Testis (tissue), 5 donors: ENCODE measurements at places on chromosomes 16 and 17.
A peak's percentile ranks its signal among the peaks of the same experiment; 100 is the strongest.

GRCh38 chr16:51666821-51667220, 515.8 kb upstream of the SALL1 start:
- DNase-seq, result no peak

- no peak for DNase-seq
Observed at GRCh38 chr17:77459018-77459755, 318.4 kb downstream of the SEC14L1 start.

DNA sequence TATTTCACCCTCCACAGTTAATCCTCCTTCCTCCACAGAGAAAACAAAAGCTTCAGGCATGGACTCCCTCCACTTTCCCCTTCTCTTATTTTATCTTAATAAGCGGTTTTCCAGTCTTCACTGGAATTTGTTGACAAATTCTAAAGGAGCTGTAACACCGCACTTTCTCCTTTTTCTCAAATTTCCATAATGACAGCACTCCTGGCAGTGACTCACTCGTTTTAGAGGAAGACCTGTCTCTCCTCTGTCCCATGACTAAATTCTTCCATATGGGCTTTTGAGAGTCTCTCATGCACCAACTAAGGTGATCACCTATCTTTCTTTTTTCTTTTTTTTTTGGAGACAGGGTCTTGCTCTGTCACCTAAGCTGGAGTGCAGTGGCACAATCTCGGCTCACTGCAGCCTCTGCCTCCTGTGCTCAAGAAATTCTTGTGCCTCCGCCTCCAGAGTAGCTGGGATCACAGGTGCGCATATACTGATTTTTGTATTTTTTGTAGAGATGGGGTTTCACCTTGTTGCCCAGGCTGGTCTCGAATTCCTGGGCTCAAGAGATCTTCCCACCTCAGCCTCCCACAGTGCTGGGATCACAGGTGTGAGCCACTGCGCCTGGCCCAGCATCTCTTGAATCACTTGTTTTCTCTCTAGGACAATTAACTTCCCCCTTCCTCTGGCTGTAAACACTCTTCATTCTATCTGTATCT, 7.7 kb downstream of the ITGAM start:
- no peak for DNase-seq

- DNase-seq, result no peak
Observed at GRCh38 chr16:80827007-80827406, 22.6 kb upstream of the CDYL2 start.

- DNase-seq, result peak; percentile 26
Observed at GRCh38 chr16:75087375-75087979, 29.1 kb downstream of the LDHD start.

DNA sequence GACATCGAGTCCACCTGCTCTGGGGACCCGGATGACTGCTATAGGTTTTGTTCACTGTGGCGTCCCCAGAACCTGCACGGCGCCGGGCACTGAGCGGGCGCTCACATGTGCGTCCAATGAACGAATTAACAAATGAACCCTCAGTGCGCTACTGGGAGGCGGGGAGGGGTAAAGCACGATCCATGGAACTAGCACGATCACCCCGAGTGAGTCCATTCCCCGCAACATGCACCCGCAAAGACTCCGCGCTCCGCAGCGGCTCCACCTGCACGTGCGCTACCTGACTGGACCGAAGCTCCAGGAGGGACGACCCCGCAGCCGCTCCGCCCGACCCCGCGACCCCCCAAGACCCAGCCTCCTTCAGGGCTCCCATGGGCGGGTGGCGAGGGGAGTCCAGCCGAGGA, 491 bp downstream of the TRAP1 start:
- DNase-seq, result peak; percentile 38

DNA sequence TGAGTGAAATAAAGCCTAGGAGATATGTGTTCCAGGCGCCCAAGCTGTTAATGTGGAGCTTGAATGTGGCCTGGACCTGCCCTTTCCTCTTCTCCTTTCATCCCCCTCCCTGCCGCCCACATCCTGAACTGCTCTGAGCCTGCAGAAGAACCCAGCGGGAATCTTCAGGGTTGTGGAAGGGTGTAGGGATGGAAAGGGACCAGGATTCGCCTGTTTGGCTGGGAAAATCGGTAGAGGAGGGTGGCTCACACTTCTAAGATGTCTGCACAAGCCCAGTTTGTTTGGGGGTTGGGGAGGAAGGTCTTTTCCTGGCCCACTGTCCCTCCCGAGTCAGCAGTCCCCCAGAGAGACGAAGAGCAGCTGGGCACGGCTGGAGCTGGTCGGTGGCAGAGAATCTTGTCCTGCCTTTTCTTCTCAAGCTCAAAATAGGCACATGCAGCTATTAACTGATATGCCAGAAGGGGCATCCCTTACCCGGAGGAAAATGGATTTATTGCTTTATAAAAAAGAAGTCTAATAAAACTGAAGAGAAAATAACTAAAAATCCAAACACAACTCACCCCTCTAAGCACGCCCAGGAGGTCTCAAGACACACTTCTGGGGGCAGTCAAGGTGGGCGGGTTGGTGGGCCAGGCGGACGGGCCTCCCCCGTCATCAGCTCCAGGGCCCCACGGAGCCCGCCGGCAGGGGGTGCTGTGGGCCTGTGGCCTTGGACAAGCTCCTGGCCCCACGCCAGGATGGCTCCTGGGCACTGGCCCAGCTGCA, 11.5 kb upstream of the PITPNA start:
- peak; percentile 87 for DNase-seq

- DNase-seq, result no peak
Observed at GRCh38 chr16:66590322-66590721, 11.1 kb downstream of the CMTM2 start.

DNA sequence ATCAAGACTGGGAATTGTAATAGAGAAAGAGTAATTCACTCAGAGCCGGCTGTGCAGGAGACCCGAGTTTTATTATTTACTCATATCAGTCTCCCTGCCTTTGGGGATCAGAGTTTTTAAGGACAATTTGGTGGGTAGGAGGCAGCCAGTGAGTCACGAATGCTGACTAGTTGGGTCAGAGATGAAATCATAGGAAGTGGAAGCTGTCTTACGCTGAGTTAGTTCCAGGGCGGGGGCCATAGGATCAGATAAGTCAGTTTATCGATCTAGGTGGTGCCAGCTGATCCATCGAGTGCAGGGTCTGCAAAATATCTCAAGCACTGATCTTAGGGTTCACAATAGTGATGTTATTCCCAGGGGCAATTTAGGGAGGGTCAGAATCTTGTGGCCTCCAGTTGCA, 20.2 kb upstream of the GUCY2D start:
- no peak for DNase-seq

DNA sequence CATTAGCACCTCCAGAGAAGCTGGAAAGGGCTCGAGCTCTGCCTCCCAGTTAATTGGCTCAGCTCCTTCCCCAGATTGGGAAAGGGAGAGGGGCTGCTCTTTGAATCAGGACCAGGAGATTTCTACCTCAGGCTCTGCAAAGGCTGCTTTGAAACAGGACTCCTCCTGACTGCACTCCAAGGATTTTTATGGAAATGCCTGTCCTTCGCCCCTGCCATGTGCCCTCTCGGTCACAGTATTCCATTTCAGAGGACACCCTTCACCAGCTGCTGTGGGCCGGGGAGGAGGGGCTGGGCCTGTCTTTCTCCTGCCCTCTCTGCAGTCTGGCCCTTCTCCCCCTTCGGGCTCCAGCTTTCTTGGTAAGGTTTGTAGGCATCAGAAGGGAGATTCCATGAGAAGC, 13.6 kb downstream of the MRM1 start:
- no peak for DNase-seq

DNA sequence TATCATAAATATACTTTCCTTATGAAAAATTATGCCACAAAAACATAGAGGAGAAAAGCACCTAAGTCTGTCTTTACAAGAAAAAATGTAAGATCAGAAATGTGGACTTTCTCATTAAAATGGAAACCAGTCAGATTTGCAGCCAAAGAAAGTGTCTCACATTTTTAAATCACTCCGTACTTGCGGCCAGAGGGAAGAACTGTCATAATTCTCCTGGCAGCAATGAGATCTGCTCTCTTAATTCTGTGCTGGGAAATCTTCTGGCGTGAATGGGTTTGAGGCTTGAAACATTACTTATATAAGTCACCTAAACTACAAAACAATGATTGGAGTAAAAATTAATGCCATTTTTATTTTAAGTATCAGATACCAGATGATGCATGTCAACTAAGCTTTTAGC, 10.7 kb downstream of the C16orf95 start:
- no peak for DNase-seq

DNA sequence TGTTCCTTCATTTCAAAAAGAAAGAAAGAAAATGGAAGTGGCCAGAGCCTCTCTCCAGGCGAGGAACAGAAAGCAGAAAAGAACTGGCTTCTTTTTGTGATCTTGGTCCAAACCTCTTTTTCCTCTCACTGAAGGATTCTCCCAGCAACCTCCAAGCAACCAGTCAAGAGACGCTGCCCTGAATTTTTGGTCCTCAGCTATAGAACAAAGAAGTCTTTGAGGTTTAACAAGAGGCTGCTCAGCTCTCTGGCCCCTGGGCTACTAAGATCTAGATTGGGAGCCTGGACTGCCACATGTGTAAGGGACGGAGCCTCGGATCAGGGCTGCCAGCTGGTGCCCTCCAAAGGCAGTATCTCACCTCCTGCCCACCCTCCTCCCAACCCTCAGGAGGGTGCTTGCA, 62.6 kb downstream of the AXIN2 start:
- DNase-seq, result no peak

DNA sequence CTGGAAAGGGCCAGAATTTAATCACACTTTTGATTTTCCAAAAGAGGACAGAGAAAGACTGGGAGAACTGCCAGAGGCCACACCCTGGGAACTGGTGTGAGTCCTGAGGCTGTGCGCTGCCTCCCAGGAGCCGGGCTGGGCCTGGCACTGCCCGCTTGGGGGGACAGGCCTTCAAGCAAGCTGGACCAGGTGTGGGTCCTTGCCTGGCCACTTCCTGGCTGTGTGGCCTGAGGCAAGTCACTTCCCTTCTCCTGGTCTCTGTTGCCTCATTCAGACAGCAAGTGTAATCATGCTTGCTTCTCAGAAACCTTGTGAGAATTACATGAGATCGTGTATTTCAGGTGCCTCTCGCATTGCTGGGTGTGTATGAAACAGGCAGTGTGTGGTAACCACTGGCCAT, 143.0 kb downstream of the SNX29 start:
- DNase-seq, result peak; percentile 59

DNA sequence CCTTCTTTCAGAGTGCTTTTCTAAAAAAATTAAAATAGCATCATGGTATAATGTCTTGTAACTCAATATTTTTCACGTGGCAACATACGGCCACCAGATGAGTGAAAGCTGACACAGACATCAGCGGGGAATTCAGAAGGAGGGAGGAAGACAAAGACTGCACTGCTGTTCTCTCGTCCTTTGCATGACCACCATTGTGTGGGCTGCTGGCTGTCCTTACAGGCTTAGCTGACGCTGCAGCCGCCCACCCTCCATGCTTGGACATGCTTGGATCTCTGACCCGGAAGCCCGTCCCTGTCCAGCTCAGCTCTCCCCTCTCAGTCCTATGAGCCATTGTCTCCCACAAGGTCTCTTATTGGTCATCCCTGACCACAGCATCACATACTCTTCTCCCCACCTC, 11.4 kb upstream of the MLYCD start:
- no peak for DNase-seq

- no peak for DNase-seq
Observed at GRCh38 chr17:44444735-44445105, 55.3 kb upstream of the ITGA2B start.

- DNase-seq, result no peak
Observed at GRCh38 chr16:73056921-73057290, 9.0 kb upstream of the ZFHX3 start.

DNA sequence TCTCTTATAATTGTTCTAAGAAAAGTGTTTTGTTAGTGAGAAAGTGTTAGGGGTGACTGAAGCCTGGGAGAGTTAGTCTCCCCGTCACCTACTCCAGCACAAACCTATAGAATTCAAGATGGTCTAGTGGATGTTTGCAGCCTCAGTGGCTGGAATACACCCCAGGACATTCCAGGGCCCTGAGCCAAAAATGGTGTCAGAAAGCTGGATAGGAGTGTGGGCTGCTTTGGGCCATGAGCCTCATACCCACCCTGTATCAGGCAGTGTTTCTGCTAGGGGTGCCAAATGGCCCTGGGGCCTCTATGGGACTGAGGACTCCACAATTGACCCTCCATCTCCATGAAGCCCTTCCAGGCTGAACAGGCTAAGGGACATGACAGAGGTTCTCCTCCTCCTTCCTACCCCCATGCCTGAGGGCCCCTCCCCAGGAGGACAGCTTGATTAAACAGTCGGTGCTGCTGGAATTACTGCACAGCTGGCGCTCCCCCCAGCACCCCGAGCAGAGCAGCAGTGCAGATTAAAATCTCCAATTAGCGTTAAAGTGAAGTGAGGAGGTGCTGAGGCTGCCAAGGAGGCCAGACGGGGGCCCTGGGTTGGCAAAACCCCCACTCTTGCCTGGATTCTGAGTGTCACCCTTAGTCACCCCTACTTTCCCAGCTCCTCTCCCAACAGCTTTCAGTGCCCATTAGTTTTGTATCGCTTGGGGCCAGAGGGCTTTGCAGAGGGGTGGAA, 59.1 kb downstream of the NEUROD2 start:
- no peak for DNase-seq

GRCh38 chr17:74785981-74786360, 9.8 kb upstream of the NAT9 start:
- no peak for DNase-seq

GRCh38 chr16:20683812-20684211, 13.7 kb downstream of the ACSM1 start:
- no peak for DNase-seq

DNA sequence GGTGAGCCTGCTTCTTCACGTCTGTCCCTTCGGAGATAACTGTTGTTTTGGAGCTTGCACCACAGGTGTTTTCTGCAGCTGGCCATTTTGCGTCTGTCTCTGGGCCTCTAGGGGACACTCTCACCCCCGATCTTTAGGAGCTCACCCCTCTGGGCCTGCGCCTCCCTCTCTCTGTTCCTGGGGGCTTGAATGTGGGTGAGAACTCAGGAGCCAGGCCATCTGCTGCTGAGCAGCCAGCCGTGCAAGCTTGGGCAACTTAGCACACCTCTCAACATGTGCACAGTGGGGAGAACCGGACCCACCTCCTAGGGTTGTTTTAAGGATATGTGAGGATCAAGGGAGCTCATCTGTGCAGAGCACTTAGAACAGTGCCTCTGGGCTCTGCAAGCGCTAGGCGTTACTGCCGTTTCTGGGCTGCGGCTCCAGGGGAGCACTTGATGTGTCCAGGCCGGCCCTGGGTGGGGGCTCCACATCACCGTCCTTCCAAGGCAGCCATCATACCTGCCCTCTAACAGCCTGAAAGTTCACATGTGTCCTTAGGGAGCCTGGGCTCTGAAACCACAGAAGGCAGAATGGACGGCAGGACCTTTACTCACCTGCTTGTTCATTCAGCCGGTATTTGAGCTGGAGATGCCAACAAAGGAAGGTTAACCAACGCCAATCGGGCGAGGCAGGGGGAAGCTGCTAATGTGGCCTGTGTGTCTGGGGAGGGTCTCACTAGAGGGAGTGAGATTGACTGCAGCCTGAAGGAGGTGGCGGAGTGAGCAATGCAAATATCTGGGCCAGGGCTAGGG, 66.3 kb downstream of the MRC2 start:
- DNase-seq, result no peak

DNA sequence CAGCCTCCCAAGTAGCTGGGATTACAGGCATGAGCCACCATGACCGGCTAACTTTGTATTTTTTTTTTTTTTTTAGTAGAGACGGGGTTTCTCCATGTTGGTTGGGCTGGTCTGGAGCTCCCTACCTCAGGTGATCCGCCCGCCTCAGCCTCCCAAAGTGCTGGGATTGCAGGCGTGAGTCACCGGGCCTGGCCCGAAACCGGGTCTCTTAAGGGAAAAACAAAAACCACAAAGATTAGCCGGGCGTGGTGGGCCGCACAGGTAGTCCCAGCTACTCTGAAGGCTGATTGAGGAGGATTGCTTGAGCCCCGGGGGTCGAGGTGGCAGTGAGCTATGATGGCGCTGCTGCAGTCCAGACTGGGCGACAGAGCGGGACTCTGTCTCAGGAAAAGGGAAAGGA, 19.9 kb upstream of the RBL2 start:
- DNase-seq, result no peak
